ENCODE measurements at places on chromosomes 6 and 20.
A peak's percentile ranks its signal among the peaks of the same experiment; 100 is the strongest.

DNA sequence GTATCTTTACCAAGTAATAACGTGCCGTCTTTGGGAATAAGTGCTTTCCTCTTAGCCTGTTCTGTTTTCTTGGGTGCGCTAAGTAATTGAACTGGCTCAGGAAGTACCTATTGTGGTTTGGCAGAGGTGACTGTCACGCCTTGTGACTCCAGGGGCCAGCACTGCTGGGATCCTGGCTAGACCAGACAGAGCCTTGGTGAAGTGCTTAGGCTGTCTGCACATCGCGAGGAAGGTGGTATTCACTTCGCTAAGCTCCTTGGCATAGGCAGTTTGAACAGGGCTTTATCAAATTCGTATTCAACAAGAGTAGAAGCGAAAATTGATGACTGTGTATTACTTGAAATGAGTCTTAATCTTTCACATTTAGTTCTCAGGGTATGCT lies 17.6 kb downstream of the PRDM1 start:
- no peak for DNase-seq

GRCh38 chr6:54098450-54099044 lies 12.7 kb upstream of the MLIP start:
- DNase-seq, result no peak

DNA sequence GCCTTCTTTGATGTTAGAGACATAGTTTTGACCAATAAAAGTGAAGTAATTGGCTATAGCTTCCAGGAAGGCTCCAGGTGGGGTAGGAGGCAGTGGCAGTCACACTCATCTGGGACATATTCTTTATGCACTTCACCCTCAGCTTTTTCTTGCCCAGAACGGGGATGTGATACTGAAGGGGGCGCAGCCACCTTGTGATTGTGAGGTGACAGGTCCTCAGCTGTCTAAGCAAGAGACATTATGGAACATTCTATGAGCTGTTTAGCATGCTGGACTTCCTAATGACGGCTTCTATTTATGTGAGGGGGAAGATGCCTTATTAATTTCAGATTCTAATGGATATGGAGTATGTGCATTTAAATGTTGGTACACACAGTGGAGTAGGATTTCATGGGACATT lies 151.3 kb upstream of the ZFP64 start:
- no peak for DNase-seq

- DNase-seq, result no peak
Measured at GRCh38 chr20:58173091-58173490, 55.4 kb downstream of the ANKRD60 start.

- no peak for DNase-seq
Measured at GRCh38 chr6:19690325-19691075, 146.7 kb upstream of the ID4 start.

- DNase-seq, result no peak
Measured at GRCh38 chr20:37995856-37996605, 37.2 kb downstream of the TTI1 start.

GRCh38 chr6:68559070-68559469 lies 76.0 kb upstream of the ADGRB3 start:
- no peak for DNase-seq

- DNase-seq, result no peak
Measured at GRCh38 chr20:1160991-1161390, 23.8 kb downstream of the TMEM74B start.

- DNase-seq, result peak; percentile 55
Measured at GRCh38 chr6:31400467-31401289, 2.7 kb upstream of the MICA start.

DNA sequence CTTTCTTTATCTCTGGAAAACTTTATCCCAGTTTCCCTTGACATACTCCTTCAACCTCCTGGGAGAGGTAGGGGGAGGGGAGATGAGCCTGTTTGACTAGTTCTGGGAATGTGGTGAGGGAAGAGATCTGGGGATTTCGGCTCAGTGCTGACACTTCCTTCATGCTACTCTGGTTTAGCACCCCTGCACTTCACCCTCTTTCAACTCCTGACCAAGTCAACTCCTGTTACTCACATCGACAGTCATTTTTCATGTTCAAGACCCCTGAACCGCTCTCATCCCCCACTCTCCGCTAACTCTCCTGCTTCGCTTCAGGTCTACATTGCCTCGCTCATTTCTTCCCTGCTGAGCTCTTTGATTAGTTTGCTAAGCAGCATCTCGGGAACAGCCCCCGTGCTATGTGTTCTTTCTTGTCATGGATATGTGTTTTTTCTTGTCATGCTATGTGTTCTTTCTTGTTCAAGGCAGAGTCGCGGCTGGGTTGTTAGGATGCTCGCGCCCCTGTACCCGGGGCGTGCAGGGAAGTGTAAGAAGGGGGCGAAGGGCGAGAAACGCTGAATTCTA lies 16.6 kb upstream of the TRIM27 start:
- no peak for DNase-seq

GRCh38 chr6:11379805-11380204 lies 147.3 kb upstream of the NEDD9 start:
- no peak for DNase-seq

- DNase-seq, result no peak
Measured at GRCh38 chr6:297571-298232, 5.4 kb downstream of the DUSP22 start.

DNA sequence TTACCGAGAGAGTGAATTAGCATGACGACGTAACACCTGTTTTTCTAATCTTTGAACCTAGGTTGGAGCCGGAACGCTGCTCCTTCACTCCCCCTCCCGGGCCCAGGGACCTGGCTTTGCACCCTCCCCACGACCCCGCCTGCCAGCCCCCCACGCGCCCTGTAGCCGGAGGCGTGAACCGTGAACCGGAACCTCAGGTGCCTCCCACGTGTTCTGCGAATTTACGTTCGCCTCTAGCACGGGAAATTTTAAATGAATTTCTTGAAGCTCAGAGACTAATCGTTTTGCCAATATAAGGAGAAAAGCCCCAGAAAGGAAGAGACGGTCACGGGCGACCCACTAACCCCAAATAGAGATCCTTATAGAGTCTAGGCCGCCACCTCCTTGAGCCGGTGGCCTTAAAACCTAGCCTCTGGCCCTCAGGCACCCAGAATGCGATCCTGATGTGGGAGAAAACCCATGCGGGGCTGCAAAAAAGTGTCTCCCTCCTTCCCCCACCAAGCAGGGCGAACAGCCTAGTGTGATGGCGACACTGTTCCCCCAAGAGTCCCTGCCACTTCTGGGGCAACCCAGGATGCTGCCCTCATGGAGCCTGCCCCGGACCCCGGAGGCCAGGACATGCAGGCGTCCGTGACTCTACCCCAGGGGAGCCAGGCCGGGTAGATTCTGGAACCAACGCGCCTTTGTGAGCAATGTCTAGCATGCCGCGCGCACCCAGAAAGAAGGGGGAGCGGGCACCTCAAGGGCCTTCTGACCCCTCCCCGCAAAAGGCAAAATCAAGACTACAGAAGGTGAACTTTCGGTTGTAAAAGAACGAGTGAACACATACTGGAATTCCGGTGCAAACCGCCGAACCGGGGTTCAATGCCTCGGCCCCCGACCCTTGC lies 2.7 kb upstream of the SIM1 start:
- no peak for DNase-seq

GRCh38 chr6:149855040-149855654 lies 9.0 kb downstream of the LRP11 start:
- DNase-seq, result no peak

DNA sequence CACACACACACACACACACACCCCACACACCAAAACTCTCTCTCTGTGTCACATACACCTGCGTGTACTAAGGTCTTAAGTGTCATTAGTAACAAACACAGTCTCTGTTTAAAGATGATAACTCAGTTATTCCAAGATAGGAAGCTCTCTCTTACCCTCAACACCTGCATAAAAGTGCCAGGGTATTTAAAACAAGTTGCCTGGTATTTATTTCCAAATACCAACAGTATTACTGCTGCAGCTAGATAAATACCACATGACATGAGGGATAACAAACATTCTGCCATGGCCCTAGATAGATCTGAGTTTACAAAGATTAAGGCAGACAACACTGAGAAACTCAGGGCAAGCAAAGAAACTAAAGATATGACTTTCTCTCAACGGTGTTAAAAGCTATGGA lies 118.5 kb downstream of the SIM1 start:
- no peak for DNase-seq

DNA sequence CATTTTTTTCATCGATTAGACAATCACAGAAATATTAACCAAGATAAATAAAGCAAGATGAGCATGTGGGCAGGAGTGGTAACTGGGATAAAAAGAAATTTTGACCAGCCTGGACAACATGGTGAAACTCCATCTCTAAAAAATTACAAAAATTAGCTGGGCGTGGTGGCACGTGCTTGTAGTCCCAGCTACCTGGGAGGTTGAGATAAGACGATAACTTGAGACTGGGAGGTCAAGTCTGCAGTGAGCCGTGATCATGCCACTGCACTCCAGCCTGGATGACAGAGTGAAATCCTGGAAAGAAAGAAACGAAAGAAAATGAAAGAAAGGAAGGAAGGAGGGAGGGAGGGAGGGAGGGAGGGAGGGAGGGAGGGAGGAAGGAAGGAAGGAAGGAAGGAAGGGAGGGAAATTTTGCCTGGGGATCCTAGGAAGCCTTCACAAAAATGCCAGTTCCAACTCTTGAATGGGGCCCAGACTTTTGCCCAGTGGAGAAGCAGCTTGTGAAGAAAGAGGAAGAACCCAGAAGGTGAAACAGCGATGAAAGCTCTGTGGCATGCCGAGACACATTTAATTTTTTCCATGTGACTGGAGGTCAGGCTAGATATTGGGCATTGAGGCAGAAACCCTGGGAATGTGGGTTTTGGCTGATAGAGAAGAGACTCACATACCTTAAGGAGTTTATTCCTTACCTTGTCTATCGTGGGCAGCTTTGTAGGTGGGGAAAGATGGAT lies 20.3 kb downstream of the CCDC170 start:
- no peak for DNase-seq

GRCh38 chr6:166420351-166420750 lies 37.6 kb upstream of the MPC1 start:
- DNase-seq, result no peak

- DNase-seq, result no peak
Measured at GRCh38 chr6:94713446-94713845, 863.9 kb upstream of the MANEA start.

- DNase-seq, result no peak
Measured at GRCh38 chr6:3357678-3358077, 98.9 kb downstream of the PSMG4 start.

- no peak for DNase-seq
Measured at GRCh38 chr6:133460101-133460500, 218.9 kb downstream of the EYA4 start.

DNA sequence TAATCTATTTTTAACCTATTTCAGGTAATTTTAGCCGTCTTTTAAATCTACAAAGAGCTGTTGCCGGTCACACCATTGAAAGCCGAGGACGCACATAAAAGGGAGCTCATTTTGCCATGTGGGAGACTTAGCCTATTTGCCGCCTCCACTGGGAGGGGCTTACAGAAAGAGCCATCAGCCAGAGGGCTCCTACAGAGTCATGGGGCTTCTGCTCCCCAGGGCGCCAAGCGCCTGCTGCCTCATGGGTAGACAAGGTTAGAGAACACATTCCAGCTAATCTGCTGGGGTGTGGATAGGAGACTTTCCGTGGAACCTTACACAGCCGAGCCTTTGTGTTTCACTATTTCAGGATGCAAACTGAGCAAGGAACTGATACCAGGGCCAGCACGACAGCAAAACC lies 12.6 kb downstream of the PCMTD2 start:
- no peak for DNase-seq

DNA sequence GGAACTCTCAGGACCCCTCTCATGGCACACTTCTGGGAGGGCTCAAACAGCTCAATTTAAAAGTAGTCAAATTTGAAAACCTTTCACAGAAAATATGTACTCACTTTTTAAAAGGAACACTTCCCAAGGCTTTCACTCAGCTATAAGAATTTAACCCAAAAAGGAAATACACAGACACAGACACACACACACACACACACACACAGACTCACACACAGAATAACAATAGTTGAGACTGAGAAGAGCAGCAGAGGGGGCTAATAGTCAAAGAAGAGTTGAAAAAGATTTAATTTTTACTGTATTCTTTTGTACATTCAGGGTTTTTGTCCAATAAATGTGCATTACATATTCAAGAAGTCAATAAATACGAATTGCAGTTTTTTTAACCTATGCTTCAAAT lies 211.4 kb downstream of the HACE1 start:
- DNase-seq, result no peak

DNA sequence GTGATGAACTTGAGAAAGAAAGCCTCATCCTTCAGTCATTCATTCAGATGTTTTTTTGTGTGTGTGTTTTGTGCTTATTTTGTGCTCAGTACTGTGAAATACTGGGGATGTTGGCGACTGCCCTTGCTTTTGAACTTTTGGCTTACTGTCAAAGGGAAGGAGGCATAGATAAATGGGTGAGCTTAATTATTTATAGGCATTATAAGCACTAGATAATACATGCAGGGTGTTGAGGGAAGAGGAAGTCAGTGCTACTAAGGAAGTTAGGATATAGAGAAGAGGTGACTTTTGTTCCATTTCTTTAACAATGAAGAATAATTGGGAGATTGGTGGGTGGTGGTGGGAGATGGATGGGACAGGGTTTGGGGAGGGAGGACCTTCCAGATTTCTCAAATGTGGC lies 23.6 kb downstream of the XRN2 start:
- no peak for DNase-seq
